ENCODE measurements at places on chromosomes 16 and 17.

GRCh38 chr16:69040144-69040909, 65.1 kb upstream of the HAS3 start:
- DNase-seq, result no peak

DNA sequence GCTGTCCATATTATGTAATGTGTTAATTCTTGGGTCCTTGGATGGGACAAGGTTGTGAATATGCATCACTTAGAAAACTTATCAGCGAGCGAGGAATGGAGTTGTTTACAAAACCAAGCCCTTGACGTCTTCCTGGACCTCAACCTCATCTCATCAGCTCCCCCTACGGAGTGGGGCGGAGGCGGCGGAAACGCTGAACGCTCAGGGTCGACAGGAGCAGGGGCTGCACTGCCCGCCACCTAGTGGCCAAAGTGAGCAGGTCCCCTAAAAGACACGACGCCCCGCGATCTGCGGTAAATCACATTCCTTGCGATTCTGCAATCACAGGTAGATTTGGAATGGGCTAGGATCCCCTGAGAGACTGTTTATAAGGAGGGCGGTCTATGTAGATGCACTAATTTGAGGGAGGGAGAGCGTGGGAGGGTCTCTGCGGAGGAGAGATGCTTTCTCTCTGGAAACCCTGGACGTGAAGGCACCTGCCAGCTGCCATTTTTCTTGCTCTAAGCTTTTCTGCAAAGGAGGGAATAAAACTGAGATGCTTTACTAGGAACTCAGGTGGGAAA, 5.4 kb upstream of the ICAM2 start:
- DNase-seq, result no peak

DNA sequence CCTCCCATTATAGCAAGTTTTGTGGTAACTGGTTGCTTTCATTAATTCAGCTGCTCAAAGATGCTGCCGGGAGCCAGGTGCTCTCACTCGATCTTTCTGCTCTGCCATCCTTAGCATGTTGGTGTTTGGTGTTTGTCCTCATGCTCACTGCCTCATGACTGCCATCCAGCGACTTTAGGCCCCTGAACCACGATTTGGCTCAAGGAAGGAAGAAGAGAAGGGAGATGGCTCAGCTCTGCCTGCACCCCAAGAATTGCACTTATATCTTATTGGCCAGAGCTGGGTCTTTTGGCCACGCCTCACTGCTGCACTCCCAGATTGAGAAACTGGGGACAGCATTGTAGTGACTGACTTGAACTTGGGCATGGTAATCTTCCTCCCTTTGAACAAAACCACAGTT, 52.7 kb downstream of the ARSG start:
- DNase-seq, result no peak

DNA sequence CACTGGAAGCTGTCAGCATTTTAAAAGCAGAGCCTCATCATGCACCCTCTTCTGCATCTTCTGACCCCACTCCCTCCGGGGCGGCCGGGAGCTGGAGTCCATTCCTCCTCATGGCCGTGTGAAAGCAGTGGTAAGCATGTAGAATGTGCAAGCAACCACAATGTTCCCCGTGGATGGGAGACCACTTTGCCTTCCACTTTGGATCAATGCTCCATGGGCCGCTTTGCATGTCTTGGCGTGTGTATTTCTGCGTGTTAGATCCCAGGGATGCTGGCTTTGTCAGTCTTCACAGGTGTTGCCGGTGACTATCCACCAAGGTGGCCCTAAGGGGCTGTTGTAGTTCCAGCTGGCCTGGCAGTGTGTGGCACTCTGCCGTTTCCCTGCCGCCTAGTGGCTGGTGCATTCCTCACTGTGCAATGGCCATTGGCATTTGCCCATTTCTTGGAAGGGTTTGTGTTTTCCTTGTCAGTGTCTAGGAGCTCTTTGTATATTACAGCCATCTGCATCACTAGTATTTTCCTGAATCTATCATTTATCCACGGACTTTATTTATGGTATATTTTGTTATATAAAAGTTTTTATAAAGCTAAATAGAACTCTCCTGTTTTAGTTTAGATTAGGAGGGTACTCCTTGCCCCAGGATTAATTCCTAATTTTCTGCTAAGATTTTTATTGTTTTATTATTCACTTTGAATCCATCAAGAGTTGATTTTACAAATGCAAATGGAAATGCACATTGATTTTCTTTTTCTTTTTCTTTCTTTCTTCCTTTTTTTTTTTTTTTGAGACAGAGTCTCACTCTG, 5.8 kb upstream of the ALDH3A1 start:
- DNase-seq, result peak; percentile 52

DNA sequence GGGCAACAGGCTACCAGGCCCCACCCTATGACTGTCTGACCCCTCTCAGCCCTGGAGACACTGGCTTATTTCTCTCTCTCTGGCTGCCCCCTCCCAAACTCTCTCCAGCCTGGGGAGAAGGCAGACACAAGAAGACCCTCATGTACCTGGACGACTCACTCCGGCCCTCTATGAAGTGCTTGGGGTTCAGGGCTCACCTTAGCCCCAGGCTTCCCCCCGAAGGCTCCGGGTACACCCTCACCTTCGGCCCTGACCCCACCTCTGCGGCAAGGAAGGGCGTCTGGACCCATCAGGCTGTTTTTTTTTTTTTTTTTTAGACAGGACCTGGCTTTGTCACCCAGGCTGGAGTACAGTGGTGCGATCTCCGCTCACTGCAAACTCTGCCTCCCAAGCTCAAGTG, 906 bp upstream of the CARMIL2 start:
- no peak for DNase-seq

GRCh38 chr17:64679710-64680216, 17.7 kb upstream of the SMURF2 start:
- DNase-seq, result peak; percentile 83

DNA sequence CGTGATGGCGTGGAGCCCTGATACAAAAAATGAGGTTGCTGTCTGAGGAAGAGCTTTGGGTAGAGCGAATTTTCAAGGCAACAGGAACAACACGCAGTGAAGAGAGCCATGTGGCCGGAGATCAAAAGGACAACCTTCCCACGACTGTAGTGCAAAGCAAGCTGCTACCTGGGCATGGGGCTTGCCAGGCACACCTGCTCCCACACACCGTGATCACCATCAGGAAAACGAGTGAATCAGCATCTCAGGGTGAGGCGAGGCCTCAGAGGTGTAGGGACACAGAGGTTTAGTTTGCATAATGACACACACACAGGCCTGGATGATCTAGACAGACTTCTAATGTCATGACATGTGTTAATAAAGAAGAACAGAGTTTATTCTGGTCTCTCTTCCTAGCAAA, 65.7 kb downstream of the PARN start:
- no peak for DNase-seq

GRCh38 chr16:17548825-17549224, 78.1 kb upstream of the XYLT1 start:
- DNase-seq, result no peak

DNA sequence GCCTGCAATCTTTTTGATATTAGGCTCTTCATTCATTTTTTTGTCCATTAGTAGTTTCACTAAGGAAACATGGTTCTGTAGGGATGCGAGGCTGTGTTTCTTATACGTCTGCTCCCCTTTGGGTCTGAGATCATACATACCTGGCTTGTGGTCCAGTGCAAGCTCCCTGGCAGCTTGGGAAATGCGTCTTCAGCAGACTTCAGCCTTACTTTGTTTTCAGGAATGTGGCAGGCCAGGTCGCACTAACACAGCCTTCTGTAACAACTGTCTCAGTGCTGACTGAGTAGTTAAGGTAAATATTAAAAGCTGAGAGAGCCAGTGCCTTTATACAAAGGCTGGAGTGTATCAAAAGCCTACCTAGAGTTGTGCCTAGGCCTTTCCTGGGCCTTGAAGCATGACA, 970.5 kb upstream of the EEF2KMT start:
- no peak for DNase-seq

GRCh38 chr17:5439446-5439764, 450 bp upstream of the C1QBP start:
- DNase-seq, result no peak

DNA sequence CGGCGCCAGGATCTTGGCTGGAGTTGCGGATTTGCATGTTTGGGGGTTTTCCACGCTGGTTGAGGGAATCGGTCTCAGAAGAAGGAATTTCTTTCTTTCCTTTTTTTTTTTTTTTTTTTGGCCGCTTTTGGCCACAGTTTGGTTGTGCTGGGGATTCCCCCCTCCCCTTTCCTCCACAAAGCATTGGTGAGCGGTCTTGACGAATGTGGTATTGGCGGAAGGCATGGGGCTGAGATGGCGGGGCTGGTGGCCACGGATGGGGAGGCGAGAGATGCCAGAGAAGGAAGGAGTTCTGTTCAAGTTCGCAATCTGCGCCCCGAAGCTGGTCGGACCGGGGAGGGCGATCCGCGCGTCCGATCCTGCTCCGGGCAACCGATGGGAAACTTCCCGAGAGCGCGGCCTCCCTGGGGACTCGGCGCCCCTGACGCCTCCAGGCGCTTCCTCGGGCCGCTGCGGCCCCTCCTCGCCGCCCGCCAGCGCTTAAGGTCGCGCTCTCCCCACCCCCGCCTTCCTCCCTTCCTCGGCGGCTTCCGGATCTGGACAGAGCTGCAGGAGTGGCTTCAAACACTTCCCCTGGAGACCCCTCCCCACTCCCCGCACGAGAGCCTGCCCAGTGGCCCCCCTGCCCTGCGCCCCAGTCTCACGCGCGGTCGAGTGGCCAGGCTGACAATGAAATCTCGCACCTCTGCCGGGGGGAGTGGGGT, 43.2 kb downstream of the RAI1 start:
- DNase-seq, result no peak

DNA sequence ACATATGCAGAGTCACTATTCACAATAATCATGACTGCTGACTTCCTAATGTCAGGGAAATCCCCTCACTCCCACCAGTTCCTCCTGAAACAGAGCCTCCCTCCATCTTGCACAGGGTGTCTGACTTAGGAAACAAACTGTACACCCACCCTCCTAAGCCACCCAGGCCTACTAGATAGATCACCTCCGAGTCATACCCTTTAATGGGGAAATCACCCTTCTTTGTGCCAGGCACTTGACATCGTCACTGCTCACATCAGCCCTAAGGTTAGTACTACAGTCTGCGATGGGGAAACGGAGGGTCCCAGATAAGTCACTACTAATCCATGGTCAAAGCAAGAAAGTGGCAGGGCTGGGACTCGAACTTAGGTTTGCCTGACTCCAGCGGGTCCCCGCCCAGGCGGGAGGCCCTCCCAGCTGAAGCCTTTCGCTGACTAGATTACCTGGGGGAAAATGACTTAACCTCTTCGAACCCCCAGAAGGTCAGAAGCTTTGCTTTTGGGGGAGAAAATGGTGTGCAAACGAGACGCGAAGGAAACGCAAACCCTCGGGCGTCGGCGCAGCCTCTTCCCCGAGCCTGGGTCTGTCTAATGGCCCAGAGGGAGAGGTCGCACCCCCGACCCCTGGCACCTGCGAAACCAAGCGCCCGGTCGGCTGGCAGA, 3.4 kb upstream of the MLLT6 start:
- no peak for DNase-seq

DNA sequence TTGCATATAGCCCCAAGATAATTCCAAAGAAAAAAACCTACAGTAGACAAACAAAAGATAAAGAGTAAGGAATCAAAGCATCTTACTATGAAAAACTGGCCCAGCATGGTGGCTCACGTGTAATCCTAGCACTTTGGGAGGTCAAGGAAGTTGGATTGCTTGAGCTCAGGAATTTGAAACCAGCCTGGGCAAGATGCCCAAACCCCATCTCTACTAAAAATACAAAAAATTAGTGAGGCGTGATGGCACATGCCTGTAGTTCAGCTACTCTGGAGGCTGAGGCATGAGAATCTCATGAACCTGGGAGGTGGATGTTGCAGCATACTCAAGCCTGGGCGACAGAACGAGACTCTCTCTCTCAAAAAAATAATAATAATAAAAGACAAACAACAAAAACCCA, 764.7 kb upstream of the KIF2B start:
- DNase-seq, result no peak

DNA sequence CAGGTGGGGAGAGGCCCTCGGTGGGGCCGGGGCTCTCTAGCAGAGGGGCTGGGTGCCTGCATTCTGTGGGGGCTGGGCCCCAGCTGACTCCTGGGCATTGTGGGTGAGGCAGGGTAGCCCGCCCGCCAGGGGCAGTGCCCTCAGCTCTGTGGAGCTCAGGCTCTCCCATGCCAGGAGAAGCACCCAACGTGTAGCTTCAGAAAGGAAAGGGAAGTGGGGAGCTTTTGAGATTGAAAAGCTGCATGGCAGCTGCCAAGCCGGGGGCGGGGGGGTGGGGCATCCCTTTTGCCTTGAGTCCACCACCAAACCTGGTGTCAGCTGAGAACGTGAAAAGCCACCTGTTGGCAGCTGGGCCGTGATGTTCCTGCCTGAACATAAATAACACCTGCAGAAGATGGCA, 192.1 kb upstream of the CIBAR2 start:
- DNase-seq, result no peak

GRCh38 chr16:66481943-66482390, 54.9 kb downstream of the BEAN1 start:
- no peak for DNase-seq

- no peak for DNase-seq
These were observed 19.4 kb downstream of the ARHGAP44 start for GRCh38 chr17:12808723-12809122.

- no peak for DNase-seq
These were observed 221.3 kb upstream of the KCNJ16 start for GRCh38 chr17:69853541-69854224.

GRCh38 chr17:72788950-72789585, 303.4 kb downstream of the SLC39A11 start:
- no peak for DNase-seq
